ENCODE measurements at places on chromosomes 11 and 22.

DNA sequence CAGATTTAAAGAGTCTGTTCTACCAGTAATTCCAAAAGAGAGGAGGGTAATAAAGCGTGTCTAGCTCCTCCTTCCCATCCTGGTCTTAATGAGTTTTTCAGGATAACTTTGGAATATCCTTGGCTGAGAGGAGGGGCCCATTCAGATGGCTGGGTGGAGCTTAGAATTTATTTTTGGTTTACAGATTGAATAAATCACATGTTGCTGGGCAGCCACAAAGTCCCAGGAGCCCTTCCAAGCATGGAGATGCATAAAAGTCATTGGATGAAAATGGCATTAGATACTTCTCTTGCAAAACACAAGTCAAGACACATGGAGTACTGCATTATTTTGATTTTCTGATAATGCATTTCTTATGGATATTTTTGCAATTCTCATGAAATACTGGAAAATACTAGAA, 139.0 kb downstream of the TRPC6 start:
- DNase-seq = no peak

DNA sequence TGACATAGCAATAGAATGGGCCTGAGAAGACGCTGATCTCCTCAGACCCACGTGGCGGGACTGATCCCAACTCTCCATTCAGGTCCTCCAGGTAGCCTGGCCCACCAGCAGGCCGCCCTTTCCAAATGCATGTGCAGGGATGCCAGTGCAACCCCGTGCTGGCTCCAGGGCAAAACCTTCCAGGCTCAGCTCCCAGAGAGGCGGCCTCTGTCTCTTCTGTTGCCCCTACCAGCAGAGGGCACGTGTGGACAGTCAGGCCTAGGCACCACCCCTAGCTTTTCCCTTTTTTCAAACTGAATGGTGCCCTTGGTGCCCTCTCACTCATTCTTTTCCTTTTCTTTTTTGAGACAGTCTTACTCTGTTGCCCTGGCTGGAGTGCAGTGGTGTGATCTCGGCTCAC, 121.7 kb downstream of the OSBP2 start:
- DNase-seq = no peak

- DNase-seq = peak; percentile 8
Measured at GRCh38 chr11:62726156-62726914, 922 bp downstream of the HNRNPUL2 start.

DNA sequence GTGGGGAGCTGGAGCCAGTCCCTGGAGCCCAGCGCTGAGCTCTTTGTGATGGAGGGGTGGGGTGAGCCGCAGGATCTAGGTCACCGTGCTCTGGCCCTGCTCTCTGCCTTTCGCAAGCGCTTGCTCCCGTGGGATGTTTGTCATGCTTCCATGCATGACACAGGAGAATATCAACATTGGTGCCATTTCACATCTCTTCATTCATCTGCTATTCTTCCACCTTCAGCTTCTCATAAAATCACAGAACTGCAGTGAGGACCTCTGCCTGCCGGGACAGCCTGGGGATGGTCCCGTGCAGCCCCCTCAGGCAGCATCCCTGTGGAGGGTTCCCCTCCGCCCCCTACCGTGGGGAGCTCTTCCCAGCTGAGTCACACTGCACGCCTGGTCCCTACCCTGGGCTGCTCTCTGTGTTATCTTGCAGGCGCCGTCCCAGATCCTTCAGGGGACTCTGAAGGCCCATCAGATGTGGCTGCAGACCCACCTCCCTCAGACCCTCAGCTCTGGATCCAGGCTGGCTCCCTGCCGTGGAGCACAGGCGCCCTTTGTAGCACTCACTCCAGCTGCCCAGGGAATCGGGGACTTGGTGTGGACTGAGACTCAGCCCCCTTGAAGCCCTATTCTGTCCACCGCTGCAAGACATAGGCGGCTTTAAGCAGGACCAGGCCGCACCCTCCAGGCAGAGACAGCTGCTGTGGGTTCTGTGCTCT, 5.1 kb upstream of the SEPTIN5 start:
- DNase-seq = no peak

DNA sequence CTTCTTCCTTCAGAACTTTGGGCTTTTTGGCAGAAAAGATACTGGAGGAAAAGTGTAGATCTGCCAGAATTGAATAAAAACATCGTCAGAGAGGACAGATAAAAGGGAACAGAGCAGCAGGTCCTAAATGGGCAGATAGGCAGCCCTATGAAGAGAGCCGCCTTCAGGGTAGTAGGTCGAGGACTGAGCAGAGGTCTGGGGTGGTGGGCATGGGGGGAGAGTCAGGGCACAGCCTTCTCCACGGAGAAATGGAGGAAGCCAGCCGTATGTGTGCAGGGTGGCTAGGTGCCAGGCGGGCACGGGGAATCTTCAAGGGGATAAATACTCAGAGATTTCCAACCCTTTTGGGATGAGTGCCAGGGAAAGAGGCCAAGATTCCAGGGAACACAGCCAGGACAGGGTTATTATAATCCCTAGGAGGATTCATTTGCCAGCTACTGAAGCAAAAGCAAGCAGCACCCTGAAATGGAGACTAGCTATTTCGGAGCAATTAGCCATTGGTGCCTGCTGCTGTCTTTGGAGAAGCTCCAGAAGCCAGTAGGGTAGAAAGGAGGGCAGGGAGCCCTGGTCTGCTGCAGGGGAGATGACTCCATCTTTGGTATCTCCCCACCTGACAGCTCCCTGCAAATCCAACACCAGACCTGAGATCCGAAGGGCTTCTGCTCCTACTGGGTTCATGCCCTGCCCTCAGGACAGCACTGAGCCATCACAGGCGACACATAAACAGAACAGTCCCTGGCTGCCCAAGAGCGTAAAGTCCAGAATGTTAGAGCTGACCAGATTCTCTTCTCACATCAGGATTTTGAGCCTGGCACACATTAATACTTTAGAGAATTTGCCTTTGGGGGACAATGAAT, 174.5 kb upstream of the NTM start:
- no peak for DNase-seq
